SHP77 (cell line): ENCODE measurements at places on chromosomes 5 and 9.

DNA sequence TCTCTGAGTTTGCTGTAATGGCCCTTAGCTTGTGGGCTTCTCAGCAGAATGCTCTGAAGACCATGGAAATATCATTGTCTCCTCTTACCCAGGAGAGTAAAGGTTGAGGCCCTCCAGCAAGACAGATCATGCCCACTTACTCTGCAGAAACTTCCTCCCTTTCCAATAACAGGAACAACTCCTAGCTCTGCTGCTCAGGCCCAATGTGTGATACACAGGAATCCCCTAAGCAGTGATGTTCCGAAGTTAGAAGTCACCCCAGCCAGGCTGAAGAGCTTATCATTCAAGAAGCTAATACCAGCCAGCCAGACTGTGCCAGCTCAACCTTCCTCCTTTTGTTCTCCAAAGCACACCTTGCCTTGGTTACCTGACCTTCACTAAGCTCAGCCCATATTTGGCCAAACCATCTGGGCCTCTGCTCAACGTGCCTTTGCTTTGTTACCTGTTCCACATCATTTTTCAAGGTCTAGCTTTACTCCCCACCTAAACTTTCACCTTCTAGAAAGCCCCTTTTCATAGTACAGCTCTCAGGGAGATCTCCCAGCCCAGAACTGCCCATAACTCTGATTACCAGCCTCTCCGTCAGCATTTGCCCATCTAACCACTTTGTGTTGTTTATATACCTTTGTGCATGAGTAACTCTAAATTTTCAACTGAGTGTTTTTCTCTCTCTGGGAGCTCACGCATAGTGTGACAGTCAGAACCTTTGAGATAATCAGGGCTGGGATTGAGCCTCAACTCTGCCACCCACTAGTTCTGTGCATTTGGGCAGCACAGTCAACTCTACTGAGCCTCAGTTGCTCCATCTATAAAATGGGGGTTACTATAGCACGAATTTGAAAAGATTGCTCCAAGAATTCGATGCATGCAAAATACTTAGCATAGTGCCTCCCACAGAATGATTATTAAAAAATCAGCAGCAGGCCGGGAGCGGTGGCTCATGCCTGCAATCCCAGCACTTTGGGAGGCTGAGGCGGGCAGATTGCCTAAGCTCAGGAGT is 107.6 kb upstream of the CPEB4 start:
- DNase-seq = no peak

- DNase-seq = no peak
Measured at GRCh38 chr9:131140550-131140949, 15.2 kb downstream of the NUP214 start.

DNA sequence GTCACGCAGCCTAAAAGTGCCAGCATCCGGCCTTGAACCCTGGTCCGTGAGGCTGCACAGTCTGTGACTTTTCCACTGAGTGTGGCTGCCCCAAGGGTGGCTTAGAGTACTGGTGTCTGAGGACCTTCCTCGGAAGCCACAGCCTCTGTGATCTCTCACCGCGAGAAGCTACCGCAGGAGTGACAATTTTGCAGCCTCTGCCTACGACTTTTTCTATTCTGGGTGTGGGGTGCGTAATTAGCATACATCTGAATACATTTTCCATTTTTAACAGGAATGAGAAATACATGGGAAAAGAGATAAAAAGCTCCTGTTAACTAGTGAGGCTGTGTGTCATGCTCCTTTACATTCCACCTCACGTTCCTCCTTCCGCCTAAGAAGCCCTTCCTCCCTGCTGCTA is 48.3 kb upstream of the HRH2 start:
- no peak for DNase-seq

DNA sequence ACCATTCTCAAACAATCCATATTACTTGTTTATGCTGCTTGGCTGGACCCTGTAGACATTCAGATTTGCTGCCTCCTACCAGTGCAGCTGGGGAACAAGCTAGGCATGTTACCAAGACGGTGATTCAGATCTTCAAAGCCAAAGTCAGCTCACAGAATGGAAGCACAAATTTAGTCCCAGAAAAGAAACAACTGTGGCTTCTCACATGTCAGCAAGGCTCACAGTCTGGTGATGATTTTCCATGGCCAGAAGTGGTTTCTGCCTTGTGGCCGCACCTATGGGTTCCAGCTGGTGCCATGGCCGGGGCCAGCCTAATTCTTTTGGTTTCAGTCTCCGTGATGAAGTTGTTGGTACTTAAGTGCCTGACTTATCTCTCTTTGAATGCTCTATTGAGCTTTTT is 182.2 kb downstream of the TMC1 start:
- DNase-seq = no peak

- no peak for DNase-seq
Measured at GRCh38 chr9:98980291-98980690, 36.6 kb downstream of the COL15A1 start.

DNA sequence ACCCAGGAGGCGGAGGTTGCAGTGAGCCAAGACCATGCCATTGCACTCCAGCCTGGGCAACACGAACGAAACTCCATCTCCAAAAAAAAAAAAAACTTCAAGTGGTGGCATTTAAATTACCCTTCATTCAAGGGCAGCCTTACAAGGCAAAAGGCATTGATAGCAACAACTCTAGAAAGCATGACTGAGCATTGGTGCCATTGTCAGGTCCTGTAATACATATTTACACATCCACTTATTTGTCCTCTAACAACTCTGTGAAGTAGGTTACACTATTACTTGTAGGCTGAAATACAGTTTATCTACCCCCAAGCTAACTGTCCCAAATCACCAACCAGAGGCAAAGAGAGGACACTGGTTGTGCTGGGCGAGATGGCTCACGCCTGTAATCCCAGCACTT is 52.7 kb upstream of the LARP1 start:
- DNase-seq = no peak

- no peak for DNase-seq
Measured at GRCh38 chr5:91281401-91281800, 101.7 kb downstream of the ARRDC3 start.

GRCh38 chr5:10964806-10965205 is 203.8 kb upstream of the DAP start:
- DNase-seq = no peak

- DNase-seq = no peak
Measured at GRCh38 chr5:132011622-132012343, at the start of gene ACSL6. Gene ACSL6, minus strand, starts transcription at chr5:132011658. Its CDS starts 105 bp downstream, at chr5:132011553.

DNA sequence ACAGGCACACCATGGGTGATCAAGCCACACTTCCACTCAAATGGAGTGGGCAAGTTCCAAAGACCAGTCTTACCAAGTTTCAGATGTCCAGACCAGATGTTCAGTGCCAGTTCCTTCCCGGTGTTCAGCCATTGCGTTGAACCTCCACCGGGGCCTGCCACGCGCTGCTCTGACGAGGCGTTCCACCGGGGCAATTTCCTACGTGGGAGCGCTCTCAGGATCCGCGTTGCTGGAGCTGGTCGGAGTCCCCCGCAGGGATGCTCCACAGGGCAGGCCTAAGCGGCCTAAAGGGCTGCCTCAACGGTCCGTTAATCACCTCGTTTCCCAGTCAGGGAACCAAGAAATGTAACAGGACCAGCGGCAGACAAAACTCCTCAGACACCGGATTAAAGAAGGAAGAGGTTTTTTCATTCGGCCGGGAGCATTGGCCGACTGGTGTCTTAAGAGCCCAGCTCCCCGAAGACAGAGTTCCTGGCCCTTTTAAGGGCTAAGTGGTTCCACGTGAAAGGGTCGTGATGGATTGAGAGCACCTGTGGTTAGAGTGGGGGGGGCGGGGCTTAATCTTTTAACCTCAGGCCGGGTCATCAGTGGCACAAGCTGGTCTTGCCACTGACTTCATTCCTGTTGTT is 35.7 kb upstream of the PPP1R26 start:
- no peak for DNase-seq

DNA sequence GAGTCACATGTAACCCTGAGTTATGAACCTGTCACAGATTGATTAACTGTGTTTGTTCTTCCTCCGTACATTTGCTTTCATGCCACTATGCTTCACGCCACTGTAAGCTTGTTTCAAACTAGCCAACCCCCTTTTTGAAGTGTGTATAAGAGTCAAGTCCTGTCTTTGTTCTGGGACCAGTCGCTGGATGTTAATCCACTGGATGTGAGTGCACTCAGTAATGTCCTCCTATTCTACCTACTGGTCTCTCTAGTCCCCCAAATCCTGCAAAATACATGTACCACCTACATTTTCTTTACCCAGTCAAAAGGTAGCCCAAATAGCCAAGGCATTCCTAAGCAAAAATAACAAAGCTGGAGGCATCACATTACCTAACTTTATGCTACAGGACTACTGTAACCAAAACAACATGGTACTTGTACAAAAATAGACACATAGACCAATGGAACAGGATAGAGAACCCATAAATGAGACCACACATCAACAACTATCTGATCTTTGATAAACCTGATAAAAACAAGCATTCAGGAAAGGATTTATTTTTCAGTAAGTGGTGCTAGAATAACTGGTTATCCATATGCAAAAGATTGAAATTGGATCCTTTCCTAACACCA is 1139.1 kb upstream of the SEMA6A start:
- no peak for DNase-seq

DNA sequence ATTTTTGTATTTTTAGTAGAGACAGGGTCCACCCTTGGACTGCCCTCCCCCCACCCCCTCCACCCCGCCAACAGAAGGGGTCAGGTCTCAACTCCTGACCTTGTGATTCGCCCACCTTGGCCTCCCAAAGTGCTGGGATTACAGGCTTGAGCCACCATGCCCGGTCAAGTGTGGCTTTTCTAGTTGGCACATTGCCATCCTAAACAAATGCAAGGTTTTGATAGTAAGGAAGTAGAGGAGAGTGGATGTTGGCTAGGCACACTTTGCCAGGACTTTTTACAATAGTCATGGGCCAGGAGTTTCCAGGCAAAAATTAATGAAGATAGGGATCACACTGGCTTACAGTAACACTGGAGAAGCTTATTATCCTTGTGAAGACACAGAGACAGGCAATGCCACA is 62.4 kb downstream of the GALNT12 start:
- no peak for DNase-seq

- no peak for DNase-seq
Measured at GRCh38 chr9:105531530-105531929, 26.4 kb upstream of the FKTN start.

DNA sequence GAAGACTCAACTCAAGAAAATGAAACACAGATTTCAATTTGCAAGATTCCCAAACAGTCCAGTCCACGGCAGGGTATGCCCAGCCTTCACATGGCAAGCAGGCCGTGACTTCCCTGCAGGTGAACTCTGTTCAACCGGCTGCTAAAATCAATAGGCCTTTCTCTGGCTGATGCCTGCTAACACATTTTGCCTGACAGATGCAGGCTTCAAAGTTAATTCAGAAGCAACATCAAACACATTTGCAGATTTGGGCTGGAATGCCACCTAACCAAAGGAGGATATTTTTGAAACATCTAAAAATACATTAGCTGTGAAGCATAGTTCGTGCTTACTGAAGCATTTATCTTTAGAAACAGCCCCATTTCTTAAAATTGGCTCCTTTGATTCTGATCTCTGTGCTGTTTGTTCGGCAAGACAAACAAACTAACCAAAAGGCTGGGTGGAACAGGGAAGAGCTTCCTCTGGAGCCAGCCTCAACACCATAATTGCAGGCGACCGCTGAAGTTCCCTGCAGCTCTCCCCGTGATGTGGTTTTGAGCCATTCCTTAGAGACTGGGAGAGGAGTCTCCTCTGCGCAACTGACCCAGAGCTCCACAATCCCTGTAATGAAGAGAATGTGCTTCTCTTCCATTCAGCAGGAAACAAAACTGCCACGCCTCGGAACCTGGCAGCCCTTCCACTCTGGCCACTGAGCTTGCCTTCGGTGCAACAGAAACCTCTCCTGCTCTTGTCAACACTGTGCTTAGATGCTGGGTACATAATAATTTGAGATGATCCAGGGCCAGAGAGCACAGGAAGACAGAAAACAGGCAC is 126.5 kb downstream of the MYO10 start:
- DNase-seq = no peak

DNA sequence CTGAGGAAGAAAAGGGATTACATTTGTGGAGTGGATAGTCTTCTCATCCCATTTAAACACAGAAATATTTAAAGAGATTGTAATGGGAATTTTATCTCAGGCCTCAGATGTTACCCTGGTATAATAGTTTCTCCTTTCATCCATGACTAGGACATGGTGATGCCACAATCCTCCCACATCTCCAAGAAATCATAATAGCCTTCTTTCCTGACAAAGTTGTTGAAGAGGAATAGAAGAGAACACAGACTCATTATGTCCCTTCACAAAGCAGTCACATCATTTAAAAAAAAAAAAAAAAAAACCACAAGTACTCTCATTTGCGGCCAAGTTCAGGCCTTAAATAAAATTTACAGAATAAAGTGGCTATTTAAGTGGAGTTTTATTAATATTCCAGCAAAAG is 359.6 kb downstream of the DEPDC1B start:
- DNase-seq = no peak

- DNase-seq = no peak
Measured at GRCh38 chr9:99037769-99038483, 67.0 kb upstream of the TGFBR1 start.
